ENCODE measurements at places on chromosomes 12 and 14.

GRCh38 chr14:30725763-30726162 lies 103.6 kb downstream of the SCFD1 start:
- no peak for DNase-seq

GRCh38 chr14:55340482-55340881 lies 69.3 kb downstream of the FBXO34 start:
- no peak for DNase-seq

DNA sequence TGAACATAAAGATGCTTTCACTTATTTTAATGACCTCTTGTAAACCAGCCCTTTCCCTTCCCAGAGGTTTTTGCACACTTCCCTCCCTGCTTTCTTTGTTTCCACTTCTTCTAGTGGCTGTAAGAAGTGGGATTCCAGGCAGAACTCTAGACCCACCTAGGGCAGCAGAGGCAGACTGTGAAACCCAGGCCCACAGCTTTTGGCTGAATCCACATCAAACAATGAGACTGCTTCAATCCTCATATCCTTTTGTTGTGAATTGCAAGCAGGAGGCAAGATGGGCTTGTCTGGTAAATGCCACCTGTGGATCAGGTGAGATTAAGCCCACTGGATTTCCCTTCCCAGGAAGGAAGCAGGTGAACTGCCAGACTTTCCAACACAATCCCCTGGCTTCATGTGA lies 12.8 kb downstream of the CCDC177 start:
- DNase-seq: no peak

- no peak for DNase-seq
These were observed 4.1 kb downstream of the SINHCAF start for GRCh38 chr12:31321897-31322228.

- no peak for DNase-seq
These were observed 16.1 kb downstream of the EML1 start for GRCh38 chr14:99809360-99809759.

DNA sequence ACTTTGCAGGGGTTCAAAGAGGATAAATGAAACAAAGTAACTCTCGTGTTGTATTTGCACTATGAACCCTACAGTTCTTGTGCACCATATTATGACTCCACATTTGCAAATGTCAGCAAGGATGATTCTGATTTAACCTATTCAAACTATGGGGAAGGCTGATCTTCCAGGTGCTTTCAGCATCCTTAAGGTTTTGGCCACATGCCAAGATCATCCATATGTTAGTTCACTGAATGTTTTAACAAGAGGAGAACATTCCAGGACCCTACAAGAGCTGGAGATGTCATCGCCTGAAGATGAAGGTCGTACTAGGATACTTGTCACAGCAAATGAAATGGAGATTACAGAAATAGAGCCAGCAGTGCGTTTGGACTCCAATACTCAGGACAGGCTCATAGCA lies 114.2 kb downstream of the DHRS2 start:
- no peak for DNase-seq

- no peak for DNase-seq
These were observed 24.2 kb downstream of the GALNT16 start for GRCh38 chr14:69284170-69284569.

DNA sequence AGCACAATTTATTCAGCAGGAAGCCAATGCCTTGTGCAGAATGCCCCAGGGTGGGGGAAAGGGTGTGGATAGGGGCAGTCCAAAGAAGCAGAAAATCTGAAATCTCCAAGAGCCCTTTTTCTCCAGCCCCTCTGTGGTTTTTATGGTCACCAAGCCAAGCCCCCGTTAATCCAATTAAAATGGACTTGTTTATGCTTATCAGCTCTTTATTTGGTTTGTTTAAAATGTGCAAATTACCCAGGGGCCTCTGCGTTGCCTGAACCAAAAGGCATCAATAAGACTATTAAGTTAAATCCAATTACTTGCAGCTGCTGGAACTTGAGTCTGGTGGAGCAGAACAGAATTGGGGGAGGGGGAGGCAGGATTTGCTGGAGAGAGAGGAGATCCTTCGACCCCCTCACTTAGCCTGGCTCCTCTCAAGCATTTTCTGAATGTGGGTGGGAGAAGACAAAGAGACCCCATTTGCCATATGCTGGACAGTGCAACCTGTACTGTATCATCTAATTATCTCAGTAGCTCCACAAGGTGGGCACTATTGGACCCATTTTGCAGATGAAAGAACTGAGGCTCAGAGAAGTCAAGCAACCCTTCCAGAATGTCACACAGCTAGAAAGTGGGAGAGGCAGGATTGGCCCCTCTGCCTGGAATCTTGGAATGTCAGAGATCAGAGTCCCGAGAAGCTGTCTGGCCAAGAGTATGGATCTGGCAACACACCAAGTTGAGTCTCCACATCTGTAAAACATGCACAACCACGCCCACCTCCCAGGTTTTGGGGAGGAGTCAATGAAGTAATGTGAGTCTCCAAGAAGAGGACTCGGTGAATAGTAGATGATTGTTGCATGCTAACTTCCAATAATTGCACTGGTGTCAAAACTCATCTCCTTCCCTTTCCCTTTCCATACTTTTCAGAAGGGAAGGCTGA lies 66.9 kb downstream of the CMKLR1 start:
- no peak for DNase-seq

DNA sequence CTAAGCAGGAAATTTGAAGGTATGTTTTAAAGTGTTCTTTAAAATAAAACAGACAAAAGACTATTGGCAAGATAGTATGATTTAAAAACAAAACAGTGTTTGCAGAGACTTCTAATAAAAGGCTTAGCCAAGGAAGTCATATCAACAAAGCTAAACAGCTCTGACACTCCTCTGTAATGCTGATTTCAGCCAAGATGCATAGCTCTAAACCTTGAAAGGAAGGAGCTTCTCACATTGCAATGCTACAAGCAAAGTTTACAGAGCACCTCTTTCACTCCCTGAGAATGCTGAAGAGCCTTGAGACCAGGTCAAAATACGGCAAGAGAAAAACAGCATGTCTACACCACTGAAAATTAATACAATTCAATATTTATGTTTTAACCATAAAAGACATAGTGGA lies 51.8 kb downstream of the PARP11 start:
- no peak for DNase-seq

DNA sequence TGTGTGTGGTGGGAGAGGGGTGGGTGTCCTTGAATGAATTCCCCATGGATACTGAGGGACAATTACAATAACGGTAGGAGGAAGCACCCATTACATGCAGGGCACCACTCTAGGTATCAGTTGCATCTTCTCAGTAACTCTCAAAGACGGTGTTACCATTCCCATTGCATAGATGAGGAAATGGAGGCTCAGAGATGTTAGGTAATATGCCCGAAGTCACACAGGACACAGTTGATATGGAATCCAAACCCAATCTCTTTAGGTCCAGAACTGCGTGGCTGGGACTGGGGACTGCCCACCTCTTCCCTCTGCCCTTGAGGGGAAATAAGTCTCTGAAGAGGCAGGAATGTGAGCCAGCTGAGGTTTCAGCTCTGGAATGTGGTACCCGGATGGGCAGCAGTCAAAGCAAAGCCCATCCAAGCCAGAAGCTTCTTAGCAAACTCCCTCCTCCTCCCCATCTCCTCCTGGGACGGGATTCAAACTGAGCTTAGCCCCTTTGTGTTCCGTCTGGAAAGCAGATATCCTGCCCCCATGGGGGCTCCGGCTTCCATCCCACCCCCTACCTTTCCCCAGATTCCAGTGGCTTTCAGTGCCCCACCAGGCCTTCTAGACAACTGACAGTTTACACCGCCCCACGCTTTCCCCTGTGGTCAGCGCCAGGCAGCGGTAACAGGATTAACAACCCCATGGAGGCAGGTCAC lies 187.5 kb downstream of the RBM19 start:
- no peak for DNase-seq

- no peak for DNase-seq
These were observed 3.0 kb downstream of the GALNT8 start for GRCh38 chr12:4723226-4723625.

DNA sequence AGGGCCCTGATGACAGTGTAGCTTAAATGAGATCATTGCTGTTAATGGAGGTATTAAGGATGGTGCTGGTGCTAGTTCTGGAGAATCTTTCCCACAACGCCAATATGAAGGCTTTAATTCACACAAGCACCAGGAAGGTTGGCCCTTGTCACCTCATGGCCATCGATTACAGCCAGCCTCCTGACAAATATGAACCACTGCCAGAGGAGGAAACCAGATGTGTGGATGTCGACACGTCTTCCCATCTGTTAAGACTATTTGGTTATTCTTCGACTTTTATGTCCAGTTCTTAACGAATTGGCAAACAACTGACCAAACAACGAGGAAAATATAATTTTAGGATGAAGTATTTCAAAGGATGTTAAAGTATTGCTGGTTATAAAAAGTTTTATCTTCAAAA lies 79.5 kb downstream of the PIK3C2G start:
- no peak for DNase-seq

DNA sequence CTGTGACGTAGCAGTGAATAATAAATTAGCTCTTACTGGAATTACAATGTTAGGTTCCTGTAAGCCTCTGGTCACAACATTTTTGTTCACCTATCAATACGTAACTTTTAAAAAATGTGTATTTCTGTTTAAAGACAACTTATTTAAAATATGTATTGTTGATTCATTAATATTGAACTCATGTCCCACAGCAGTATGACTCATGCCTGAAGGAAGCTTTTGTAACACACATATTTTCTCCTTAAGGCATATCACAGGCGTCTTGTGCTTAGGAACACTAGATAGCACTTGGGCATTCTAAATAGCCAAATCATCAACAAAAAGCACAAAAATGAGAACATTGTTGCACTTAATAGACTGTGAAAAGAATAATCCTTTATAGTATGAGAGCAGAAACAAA lies 92.5 kb downstream of the GPHN start:
- DNase-seq: no peak

DNA sequence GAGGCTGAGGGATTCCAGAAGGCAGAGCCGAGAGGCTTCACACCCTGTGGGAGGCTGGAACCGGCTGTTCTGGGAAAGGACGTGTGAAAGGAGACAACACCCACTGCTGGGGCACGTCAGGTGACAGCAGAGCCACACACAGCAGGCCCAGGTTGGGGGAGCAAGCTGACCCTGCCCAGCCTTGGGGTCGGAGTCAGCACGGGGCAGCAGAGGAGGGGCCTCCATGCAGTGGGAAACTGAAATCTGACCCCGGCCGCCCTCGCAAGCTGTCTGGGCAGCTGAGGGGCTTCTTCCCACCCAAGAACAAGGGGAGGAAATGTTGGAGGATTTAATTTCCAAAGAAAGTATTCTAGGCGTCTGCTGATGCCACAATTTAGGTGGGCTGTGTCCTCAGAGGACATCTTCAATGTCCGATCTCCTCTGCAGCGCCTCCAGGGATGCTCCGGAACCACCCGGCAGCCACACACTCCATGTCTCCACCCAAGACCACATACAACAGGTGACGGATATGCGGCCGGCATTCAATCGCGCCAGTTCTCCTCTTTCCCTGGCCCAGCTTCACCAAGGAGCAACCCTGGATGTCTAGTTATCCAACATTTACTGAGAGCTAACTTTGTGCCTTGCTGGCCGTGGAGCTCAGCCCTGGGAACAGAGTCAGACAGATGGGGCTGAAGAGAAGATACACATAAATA lies 30.7 kb downstream of the SNRNP35 start:
- DNase-seq: no peak

GRCh38 chr14:87045246-87045645 lies 947.7 kb downstream of the GALC start:
- no peak for DNase-seq

DNA sequence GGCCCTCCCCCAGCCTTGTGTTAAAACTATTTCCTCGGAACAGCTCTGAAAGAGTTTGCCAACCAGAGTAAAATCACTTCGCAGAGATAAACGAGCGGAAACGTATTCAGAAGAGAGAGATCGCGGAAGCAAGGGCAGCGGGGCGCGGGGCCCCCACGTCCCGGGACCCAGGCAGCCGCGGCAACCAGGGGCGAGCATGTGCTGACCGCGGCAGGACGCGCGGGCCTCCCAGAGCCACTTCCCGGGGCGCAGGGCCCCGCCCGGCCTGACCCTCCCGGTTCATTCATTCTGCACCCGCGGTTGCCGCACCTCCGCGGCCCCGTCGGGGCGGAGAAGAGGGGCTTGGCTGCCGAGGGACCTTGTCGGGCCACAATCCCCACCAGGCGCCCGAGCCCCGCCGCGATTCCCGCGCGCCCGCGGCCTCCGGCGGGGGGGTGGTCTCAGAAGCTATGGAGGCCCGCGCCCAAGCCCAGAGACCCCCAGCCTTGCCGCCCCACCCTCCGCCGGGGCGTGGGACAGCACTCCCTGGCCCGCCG lies 598 bp downstream of the UBE2N start:
- no peak for DNase-seq

GRCh38 chr14:104202259-104203070 lies 64.1 kb downstream of the KIF26A start:
- no peak for DNase-seq

All from activated CD4-positive, CD25-positive, alpha-beta regulatory T cell (primary cell).